ENCODE measurements at places on chromosomes 5 and 9. TPM values are rescaled to one million over a fixed set of nuclear protein-coding genes. Genes with fewer than 3 reads are reported as not detected.

The AK1 gene
- total RNA-seq = 25.3 TPM

The PGM5 gene
- 3.4 TPM for total RNA-seq

The CCDC192 gene
- total RNA-seq = 0.25 TPM

The PDZD2 gene
- 39.1 TPM for total RNA-seq

The PHF24 gene
- 25.6 TPM for total RNA-seq

The HAVCR2 gene
- 3.9 TPM for total RNA-seq

The MRPL41 gene
- total RNA-seq = 13.8 TPM

The FAM221B gene
- total RNA-seq = not detected

The OBP2B gene
- not detected for total RNA-seq

The FOCAD gene
- total RNA-seq = 86.8 TPM

The TAF11L5 gene
- total RNA-seq = not detected

The SH3RF2 gene
- total RNA-seq = 0.25 TPM

The KIF4B gene
- total RNA-seq = 0.25 TPM

The GPR150 gene
- 0.25 TPM for total RNA-seq

Data from temporal lobe (tissue), 4 donors.